ENCODE measurements at places on chromosomes 12 and 14. TPM values are rescaled to one million over a fixed set of nuclear protein-coding genes. Genes with fewer than 3 reads are reported as not detected.

DNA sequence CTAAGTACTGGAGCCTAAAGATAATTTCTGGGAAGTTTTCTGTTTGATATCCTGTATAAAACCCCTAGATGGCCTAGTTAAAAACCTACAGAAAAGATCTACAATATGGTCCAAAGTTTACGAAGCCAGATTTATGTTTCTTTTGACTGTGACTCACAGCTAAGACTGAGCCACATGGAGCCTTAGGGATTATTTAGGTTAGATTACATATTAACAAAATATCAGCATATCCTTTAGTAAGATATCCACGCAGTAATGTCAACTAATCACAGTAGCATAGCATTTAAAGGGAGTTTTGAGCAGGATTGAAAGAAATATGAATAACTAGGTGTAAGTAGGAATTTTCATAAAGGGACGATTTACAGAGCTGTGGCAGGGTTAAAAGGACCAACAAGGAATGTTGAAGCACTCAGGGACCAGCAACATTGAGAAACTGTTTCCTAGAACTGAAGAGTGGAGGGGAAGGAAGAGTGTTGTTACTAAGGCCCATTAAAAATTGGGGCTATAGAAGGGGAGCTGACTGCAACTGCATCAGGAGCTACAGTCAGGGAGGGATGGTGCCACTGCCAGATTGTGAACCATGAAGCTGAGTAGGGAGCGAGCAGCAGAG, 155.5 kb downstream of the DACT1 start:
- no peak for DNase-seq

- DNase-seq = no peak
Observed at GRCh38 chr12:19529951-19530636, 90.8 kb downstream of the AEBP2 start.

DNA sequence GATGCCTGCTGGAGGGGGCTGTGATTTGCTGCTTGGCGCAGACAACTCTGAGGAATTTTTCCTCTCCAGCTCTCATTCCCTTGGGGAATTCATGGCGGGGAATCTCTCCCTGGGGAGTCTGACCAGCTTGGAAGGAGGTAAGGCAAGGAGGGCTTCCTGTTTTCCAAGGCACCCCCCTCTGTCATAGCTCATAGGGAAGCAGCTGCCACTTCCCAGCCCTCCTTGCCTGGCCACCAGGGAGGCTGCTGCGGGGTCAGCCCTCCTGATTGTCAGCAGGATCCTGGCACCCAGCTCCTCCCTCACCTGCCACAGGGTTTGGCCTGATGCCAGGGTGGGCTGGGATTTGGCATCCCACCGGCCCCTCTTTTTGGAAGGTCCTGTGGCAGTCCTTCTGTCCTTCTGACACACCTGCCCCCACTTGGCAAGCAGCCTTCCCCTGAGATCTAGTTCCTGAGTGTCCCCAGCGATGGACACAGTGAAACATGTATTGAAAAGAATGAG, 74.9 kb downstream of the TSPAN9 start:
- DNase-seq = no peak

DNA sequence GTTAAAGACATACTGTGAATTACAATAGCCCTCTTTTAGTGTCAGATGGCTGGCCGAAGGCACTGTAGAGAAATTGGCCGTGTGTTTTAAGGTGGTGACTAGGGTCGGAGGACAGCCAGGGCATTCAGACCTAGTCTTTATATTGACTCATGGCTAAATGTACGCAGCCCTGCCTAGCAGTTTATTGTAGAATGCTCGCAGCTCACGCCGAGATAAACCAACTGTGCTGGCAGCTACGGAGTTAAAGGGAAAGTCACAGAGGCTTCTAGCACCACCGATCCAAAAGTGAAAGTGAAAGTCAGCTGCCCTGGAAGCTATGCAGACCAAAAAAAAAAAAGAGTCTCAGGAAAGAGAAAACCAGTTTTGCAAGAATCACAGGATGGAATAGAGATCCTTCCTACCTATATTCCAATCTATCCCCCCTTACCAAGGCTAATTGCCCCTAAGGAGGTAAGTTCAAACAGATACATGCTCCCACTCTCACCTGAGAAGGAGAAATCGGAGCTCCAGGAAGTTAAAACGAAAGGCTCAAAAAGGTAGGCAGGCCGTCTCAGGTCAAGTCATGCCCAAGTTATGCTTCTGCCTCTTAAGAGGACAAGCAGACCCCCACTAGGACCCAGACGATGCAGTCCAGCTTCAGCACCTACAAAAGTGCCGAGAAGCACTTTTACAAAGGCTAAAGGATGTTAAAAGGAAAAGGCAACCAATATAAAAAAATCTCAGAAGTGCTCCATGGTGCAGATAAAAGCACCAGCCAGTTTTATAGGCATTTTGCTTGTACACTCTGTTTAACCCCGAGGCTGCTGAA, 24.8 kb downstream of the KLRK1 start:
- peak; percentile 64 for DNase-seq

GRCh38 chr14:64788706-64789105, 84.5 kb downstream of the PLEKHG3 start:
- no peak for DNase-seq

- no peak for DNase-seq
Observed at GRCh38 chr14:61620130-61620946, 75.0 kb upstream of the HIF1A start.

DNA sequence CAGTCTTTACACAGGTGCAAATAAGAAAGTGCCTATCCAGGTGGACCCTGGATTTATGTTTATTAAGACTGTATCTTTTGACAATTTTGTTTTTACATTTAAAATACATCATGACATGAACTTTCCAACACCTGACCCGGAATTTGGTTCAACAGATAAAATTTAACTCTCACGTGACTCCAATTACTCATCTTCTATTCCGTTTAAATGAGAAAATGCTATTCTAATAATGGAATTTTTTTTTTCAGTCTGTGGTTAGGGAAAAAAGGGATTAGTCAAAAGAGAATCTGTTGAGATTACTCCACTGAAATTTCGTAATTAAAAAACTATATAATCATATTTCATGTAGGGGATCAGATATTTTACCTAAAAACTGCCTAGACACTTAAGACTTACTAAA, 11.1 kb downstream of the VPS37B start:
- DNase-seq = no peak

DNA sequence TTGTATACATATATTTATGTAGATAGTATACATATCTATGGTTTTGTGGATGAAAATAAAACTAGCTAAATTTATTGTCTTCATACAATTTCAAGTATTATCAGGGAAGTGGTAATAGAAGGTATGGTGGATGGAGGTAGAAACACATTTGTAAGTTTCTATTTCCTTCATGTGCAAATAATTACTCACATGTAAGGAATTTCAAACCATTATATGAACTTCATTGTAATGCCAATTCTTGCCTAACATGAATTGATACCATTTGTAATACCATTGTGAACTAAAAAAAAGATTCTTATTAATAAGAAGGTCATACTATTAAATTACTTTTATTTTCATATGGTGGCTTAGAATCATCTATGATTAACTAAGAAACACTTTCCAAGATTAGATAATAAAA, 20.1 kb upstream of the PPFIA2 start:
- DNase-seq = no peak

GRCh38 chr12:39930101-39930500, 175.8 kb downstream of the SLC2A13 start:
- no peak for DNase-seq

DNA sequence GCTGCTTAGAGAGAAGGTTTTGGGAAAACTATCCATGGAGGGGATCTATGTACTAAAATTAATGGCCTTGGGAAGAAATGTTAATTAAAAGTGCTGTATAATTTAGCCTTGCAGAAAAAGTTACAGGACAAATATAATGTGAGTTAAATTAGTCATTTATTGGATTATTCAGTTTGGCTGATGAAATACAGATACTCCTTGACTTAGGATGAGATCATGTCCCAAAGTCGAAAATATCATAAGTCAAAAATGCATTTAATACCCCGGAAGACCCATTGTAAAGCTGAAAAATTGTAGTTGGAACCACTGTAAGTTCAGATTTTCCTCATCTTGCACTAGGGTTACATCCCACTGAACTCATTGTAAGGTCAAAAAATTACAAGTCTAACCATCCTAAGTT, 9.7 kb downstream of the RTRAF start:
- DNase-seq = no peak

- no peak for DNase-seq
Observed at GRCh38 chr14:36293824-36294223, 26.6 kb downstream of the MBIP start.

GRCh38 chr14:80364274-80364673, 153.0 kb upstream of the DIO2 start:
- no peak for DNase-seq

- DNase-seq = no peak
Observed at GRCh38 chr14:105840266-105841021, 314.1 kb downstream of the TMEM121 start.

SRRM4 gene
- polyA plus RNA-seq = 0.42 TPM

LHX5 gene
- not detected for polyA plus RNA-seq

CLEC7A gene
- polyA plus RNA-seq = 2.7 TPM

KRT82 gene
- not detected for polyA plus RNA-seq

TAS2R7 gene
- not detected for polyA plus RNA-seq

TSPAN19 gene
- not detected for polyA plus RNA-seq

KLHL28 gene
- 3.3 TPM for polyA plus RNA-seq

Measured in heart left ventricle (tissue), 16 donors.